ENCODE measurements at places on chromosomes 1 and 21.

GRCh38 chr1:116290085-116290705 lies 82.8 kb upstream of the ATP1A1 start:
- DNase-seq: no peak

- no peak for DNase-seq
Observed at GRCh38 chr1:154584267-154584994, 16.9 kb downstream of the CHRNB2 start.

- DNase-seq: no peak
Observed at GRCh38 chr21:37172646-37173045, 94.5 kb downstream of the VPS26C start.

- DNase-seq: no peak
Observed at GRCh38 chr1:85356130-85356529, 79.7 kb upstream of the BCL10 start.

All from activated CD8-positive, alpha-beta memory T cell treated with anti-CD3 and anti-CD28 coated beads for 1 hour (primary cell).